ENCODE measurements at places on chromosomes 12 and 14.
A peak's percentile ranks its signal among the peaks of the same experiment; 100 is the strongest.

DNA sequence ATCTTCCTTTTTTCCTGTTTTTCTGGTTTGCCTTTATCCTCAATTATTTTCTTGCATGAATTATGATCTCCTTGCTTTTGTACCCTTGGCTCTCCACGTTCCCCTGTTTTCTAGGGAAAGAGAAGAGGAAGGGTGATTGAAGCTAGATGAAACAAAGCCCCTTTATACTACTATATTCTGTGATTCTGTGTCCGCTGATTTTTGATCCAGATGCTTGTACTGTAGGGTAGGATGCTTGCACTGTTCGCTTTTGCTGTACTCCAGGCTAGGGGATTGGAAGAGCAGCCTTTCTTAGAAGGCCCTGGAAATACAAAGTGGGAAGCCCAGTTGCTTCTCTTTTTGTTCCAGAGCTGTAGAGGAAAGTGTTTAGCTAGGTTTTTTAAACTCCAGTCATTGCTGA is 35.1 kb upstream of the KLHDC2 start:
- no peak for DNase-seq

DNA sequence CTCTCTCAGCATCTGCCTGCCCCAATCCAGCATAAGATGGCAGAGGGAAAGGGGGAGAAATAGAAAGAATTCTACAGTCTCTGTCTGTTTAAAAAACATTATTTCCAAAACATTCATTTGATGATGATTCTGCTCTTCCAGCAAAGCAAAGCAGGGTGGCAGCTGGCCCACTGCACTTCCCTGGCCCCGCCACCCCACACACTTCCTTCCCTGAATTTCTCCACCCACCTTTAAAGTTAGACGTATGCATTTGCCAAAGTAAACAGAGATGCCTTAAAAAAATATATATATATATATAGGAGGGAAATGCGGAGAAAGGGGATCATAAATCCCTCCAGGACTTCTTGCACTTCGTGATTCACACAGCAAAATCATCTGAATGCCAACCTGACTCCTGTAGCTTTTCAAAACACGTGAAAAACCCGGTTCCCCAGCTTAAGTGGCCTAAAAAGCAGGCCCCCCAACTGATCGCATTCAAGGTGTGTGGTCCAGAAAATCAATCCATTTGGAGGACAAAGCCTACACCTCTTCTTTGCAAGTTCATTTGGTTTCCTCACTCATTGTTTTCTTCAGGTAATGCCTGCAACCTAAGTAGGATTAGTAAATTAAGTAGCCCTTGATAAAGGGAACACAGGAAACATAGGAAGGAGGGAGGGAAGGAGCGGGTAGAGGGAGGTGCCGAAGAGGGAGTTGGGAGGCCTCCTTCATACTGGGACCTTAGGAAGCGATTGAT is 68.8 kb downstream of the LLPH start:
- DNase-seq, result no peak

DNA sequence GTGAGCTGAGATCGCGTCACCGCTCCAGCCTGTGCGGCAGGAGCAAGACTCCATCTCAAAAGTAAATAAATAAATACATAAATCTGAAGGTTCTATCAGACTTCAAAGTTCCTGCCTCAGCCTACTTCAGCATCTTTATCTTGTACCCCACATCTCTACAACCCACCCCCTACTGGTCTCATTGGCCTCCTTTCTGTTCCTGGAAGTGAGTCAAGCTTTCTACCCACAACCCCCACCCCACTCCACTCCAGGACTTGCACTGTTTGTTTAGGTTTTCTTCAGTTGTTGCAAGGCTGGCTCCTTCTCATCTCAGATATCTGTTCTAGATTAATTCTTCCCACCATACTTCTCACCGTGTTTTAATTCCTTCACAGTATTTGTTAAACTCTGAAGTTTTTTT is 714 bp upstream of the PSMC6 start:
- no peak for DNase-seq

GRCh38 chr12:67940780-67941243 is 48.4 kb upstream of the IFNG-AS1 start:
- DNase-seq, result peak; percentile 59

- peak; percentile 30 for DNase-seq
These were observed 331.5 kb downstream of the LRIG3 start for GRCh38 chr12:58588770-58589169.

DNA sequence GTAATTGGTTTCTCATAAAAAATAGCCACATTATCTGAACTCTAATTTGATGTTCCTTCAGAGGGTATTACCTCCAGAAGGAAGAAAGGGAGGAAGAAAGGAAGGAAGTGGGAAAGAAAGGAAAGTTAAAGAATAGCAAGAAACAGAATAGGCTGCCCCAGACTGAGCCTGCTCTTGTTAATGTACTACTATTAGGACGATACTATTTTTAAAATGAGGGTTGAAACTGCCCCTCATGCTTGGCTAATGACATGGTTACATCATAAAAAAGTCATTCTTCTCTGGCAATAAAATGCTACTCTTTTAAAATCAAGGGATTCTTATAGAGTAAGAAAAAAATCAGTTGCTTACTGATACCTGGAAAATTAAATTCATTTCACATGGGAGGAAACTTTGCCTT is 253.0 kb downstream of the KTN1 start:
- DNase-seq, result no peak

DNA sequence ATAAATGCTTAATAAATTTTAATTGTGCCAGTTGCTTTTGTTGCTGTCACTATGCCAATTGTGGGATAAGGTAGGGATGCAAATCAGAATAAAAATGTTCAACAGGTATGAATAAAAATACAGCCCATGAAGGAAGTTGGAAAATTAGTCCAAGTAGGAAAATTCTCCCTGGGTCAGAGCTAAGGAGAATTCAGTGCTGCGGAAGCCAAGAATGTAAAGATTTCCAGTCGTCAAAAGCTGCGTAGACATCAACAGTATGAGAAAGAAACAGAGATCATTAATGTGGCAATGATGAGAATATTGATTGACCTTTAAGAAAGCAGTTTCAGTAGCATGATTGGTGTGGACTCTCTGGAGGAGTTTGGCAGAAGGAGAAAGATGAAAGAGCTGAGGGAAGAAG is 87.9 kb downstream of the PLEKHA5 start:
- no peak for DNase-seq
